NCI-H2081 treated with DMSO at 0.1 percent for 48 hours (cell line): ENCODE measurements at places on chromosomes 12 and 14.

GRCh38 chr14:65222440-65222858 is 120.1 kb upstream of the MAX start:
- no peak for DNase-seq

- DNase-seq = no peak
Observed at GRCh38 chr14:20468764-20469241, 403 bp upstream of the PNP start.

DNA sequence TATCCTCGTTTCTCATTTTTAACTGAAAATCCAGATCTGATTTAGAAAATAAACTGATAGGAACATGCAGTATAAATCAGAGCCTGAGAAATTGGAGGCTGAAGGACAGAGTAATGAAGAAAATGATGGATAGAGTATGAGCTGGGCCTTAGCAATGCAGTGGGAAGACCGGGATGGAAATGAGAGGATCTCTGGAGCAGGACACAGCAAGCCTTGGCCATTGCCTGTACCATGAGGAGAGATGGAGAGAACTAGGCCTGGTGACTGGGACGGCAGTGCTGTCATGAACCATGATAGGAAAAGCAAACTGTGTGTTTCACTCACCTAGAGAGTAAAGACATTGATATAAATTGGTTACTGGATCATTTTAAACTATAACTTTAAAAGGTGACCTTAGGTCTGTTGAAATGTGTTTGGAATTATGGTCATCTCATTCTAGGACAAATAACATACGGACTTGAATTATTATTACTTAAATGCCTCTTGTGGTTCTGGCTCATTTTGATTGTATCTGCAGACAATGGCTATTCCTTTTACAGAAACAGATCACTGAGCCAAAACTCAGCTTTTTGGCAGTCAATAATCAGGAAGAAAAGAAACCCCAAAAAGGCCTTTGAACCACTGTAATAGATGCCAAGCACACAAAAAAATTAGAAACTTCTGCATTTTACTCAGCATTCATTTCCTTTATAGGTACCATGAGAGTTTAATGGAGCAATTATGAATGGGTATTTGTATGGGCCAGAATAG is 251.9 kb upstream of the PRKD1 start:
- no peak for DNase-seq

DNA sequence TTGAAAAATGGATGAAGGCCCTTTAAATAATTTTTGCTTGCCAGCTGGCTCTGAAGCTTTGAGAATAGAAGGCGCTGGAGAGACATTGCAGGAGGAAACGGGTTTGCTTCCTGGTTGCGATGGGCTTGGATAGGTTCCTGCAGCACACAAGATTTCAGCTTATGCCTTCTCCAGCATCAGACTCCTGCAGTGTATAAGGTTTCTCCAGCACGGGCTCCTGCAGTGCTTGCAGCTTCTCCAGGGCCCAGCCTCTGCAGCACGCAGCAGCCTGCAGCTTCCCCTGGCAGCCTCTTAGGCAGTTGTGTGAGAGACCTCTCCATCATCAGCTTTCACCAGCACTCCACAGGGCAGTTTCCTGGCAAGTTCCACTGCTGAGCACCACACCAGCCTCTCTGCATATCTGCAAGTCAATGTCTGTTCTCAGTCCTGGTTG is 78.7 kb upstream of the ZDHHC17 start:
- DNase-seq = no peak

DNA sequence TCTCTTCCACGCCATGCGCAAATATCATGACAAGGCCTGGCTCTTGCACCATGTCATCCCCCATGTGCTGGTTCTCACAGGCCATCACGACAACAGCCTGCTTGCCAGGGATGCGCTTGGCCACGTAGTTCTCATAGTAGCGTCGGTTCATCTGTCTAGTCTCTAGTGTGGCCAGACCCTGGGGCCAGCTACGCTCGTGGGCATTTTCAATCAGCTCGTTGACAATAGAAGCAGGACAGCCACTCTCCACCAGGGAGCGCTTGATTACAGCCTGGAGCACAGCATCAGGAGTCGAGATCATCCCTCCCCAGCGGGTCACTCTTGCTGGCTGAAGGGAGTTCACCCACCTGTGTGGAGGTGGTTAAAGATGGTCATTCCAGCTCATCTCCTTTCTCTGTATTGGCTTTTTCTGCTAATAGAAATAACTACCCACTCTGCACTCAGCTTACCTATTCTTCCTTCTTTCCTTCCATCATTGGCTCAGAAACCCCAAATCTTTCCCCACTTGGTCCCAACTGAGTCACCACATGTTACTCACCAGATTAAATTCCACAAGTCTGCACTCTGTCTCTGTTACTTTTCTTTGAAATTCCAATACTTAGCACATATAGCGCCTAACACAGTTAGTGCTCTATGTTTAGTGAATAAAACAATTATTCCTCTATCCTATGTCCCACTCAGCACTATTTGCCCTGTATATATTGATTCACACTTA is 15.1 kb downstream of the RNF41 start:
- DNase-seq = no peak

GRCh38 chr12:22729431-22729956 is 104.5 kb downstream of the ETNK1 start:
- DNase-seq = no peak

DNA sequence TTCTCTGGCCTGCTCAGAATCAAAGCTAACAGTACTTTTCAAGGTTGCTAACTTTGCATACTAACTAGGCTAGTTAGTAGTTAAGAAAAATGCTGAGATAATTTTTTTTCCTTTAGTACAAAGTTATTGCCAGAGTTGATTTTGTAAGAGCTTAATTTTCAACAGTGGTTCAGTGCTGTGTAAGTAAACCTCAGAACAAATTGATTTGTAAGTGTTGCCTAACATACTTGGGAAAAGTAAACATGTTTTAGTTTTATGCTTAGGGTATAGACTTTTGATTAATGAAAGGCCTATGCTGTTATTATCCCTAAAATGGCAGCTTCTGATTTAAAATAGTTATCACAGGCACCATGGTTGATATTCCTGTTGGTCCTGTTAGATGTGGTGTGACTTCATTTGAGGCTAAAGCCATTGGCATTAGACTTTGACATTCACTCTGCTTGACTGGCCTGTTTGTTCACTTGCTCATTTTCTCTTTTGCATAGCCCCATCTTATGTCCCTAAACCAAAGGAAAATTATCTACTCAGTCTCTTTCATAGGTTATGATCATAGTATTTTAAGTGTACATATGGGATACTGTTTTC is 5.2 kb downstream of the CMAS start:
- DNase-seq = no peak

- no peak for DNase-seq
Observed at GRCh38 chr14:94560751-94561655, at the start of gene SERPINA4. SERPINA4 (plus strand) TSS chr14:94561442; CDS start chr14:94563483, 2,041 bp downstream.

DNA sequence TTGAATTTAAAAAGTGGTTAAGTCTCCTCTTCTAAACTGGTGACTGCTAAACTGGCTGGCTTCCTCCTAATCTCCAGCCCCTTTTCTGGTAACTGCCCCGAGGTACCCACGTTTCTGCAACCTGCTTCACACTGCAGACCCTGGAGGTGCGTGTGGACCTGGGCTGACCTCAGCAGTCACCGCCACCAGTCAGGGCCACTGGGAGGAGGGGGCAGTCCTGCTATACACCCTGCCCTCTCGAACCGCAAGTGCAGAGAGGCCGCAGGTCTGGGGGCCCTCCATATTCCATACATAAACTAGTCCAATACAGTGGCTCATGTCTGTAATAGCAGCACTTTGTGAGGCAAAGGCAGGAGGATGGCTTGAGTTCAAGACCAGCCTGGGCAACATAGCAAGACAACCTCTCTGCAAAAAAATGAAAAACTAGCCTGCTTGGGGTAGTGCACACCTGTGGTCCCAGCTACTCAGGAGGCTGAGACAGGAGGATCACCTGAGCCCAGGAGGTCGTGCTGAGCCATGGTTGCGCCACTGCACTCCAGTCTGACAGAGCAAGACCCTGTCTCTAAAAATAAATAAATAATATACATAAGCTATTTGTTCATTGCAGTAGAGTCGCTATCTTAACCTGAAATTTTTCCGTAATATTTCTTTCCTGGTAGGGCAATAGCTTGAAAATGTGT is 25.6 kb downstream of the VPS37B start:
- no peak for DNase-seq
